ENCODE measurements at places on chromosomes 5 and 9.

- DNase-seq: no peak
Observed at GRCh38 chr5:1111241-1111726, 579 bp downstream of the SLC12A7 start.

- no peak for DNase-seq
Observed at GRCh38 chr9:116181853-116182610, 28.4 kb downstream of the PAPPA start.

DNA sequence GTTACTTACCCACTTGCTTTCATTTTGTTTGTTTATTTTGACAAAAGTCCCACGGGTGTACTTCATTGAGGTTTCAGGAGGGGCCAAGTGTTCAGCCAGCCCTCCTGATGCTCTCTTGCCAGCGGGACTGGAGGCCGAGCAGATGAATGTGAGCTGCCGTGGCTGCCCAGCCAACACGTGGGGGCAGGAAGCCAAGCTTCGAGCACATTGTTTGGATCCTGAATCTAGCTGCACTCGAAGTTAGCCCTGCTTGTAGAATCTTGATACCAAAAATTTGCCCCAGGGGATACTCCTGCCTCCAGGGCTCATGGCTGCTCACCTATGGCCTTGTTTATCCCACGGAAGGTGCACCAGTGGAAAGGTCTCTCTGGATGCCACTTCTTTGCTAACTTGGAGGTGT lies 49.3 kb downstream of the RASGEF1C start:
- no peak for DNase-seq

- DNase-seq: no peak
Observed at GRCh38 chr5:95600557-95600956, 19.3 kb upstream of the GPR150 start.

DNA sequence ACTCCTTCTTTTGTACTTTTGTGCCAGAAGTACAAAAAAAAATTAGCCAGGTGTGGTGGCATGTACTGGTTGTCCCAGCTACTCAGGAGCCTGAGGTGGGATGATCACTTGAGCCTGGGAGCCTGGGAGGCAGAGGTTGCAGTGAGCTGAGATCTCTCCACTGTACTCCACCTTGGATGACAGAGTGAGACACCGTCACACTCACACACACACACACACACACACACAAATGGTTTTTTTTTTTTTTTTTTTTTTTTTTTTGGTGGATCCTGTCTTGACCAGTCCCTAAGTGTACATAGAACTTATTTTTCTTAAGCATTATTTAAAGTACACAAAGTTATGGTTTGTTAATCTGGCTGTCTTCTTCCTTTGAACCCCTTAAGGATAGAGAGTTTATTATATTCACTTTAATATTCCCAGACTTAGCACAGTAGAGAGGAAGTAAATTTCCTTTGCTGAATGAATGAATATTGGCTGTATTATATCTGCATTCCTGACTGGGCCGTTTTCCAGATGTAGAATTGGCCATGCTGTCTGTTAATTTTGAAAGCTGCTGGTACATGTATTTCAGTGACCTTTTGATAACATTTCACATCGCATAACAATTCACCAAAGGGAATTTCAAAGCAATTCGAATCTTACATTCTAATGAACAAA lies 429.0 kb upstream of the ZNF608 start:
- DNase-seq: no peak

DNA sequence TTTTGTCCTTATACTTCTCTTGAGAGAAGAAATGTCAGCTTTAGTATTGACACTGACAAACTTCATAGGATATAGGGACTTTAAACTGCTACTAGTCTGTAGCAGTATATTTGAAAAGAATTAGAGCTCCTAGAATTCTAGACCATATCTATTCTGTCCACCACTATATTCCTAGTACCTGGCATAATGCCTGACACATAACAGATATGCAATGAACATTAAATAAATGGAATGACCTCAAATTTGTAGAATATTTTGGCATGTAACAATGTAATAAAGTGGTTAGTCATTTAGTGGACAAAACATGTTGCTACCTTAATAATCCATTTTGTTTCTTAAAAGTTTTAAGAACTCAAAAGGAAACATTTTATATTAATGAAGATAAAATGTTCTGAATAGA lies 57.5 kb downstream of the HOMER1 start:
- DNase-seq: no peak

- DNase-seq: no peak
Observed at GRCh38 chr5:32953694-32954093, 242.6 kb downstream of the NPR3 start.

GRCh38 chr5:94473936-94474335 lies 144.5 kb downstream of the KIAA0825 start:
- DNase-seq: peak; percentile 67

- DNase-seq: no peak
Observed at GRCh38 chr9:5714501-5715401, 85.8 kb downstream of the RIC1 start.

DNA sequence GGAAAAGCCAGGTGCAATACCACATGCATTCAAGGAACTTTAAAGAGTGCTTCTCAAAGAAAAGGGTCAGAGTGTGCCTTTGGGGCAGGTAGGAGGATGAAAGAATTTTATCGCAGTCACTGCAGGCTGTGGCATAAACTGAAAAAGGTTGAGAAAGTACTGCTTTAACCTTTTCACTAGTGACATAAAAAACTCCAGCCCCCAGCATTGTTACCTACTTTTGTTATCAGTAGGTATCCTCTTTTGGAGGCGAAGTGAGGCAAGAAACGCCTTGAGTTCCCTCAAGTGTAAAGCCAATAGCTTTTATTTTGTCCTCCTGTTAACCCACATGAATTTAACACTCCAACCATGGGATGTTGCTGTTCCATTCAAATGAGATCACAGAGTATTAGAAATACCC lies 64.7 kb upstream of the CHD1 start:
- DNase-seq: no peak

DNA sequence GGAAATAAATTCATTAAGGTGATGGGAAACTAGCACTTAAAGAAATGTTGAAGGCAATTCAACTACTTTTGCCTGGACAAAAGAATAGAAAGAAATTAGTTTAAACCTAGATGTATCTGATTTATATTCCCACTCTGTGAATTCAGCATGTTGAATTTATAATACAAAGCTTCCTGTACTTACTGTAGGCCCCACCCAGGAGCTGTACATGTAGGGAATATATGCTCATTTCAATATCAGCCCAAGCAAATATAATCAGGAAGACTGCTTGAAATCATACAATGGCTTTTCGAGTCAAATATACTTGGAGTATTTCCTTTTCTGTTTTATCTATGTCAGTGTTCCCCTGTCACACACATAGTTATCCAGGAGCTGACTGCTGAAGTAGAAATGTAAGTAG lies 102.1 kb downstream of the OTULIN start:
- DNase-seq: no peak

GRCh38 chr5:37859805-37860204 lies 20.0 kb upstream of the GDNF start:
- no peak for DNase-seq

- peak; percentile 40 for DNase-seq
Observed at GRCh38 chr9:117704024-117704575, at the start of gene TLR4. TLR4 (plus strand) TSS chr9:117704403; CDS start chr9:117704473, 70 bp downstream.

DNA sequence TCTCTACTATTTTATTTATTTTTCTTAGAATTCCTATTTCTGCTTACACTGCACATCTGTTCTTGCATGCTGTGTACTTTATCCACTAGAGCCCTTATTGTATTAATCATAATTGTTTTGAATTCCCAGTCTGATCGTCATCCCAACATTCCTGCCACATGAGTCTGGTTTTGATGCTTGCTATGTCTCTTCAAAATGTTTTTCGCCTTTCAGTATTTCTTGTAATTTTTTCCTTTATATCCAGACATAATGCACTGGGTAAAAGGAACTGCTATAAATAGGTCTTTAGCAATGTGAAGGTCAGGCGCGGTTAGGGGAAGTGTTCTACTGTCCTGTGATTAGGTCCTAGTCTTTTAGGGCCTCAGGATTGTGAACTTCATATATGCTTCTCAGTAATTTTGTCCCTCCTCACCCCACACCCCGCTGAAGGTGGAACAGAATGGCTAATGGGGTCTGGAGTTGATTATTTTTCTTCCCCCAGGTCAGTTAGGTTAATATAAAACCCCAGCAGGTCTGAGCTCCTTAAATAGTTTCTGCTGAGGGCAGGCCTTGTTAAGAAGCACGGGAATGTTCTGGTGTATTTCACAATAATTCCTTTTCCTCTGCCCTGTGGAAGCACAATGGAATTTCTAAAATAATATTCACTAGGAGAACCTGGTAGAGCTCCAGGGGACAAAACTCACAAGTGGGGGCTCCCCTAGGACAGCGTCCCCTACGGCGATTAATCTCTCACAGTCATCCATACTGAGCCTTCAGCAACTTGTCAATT lies 146.6 kb upstream of the TUT7 start:
- DNase-seq: peak; percentile 90

GRCh38 chr9:87212605-87213021 lies 265.3 kb upstream of the GAS1 start:
- DNase-seq: no peak

- DNase-seq: no peak
Observed at GRCh38 chr5:61670941-61671340, 338.9 kb downstream of the ZSWIM6 start.

- no peak for DNase-seq
Observed at GRCh38 chr9:132584601-132585560, 2.5 kb downstream of the BARHL1 start.

DNA sequence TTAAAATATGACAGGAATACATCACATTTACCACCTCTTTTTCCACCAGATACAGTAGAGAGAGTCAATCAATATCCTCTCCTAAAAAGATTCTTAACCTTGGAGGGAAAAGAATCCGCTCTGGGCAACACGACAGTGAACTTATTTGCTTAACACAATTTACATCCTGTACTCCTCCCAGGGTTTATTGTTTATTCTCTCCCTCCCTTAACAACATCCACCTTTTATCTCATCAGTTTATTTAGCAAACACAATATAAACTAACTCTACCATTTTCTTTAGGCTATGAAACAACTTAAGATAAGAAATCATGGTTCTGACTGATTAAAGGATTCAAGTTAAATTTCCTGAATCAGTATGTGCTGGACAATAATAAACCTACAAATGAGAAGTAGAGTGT lies 50.9 kb downstream of the CERT1 start:
- DNase-seq: no peak

DNA sequence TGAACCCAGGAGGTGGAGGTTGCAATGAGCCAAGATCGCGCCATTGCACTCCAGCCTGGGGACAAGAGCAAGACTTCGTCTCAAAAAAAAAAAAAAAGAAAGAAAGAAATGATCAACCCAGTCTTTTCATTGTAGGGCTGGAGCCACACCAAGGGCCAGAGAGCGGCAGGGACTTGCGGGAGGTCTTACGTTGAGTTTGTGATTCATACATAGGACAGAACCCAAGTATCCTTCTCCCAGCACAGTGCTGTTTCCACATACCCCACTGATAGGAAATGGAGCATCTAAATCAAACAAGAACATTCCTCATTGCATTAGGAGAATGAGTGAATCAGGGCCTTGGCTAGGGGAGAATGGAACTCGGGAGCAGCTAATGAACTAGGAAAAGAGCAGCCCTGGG lies 3.5 kb upstream of the TNIP1 start:
- DNase-seq: no peak

DNA sequence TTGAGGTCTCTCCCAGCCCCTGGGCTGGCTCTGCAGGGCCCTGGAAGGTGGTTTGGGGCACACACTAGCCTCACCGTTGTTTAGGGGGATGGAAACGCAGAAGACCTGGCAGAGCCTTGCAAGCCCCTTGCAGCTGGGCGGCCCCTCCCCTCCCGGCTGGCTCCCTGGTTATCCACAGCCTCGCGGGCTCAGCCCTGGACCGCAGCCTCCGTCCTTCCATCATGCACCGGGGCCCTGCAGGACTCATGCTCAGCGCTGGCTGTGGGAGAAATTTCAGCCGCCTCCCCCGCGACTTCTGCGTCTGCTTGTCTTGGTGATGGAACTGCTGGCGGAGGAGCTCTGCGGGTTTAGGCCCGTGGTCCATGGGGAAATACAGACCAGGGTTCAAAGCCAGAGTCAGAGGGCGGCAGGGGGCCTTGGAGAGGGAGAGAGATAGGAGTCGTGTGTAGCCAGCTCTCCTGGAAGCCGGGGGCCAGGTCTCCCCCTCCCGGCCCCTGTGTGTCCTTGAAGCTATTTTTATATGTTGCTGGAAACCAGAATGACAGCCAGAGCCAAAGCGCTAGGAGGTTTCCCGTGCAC lies 75.8 kb upstream of the IER5L start:
- DNase-seq: no peak

GRCh38 chr5:62066761-62067277 lies 239.2 kb upstream of the KIF2A start:
- peak; percentile 1 for DNase-seq
